ENCODE measurements at places on chromosomes 7 and 10.
A peak's percentile ranks its signal among the peaks of the same experiment; 100 is the strongest.

DNA sequence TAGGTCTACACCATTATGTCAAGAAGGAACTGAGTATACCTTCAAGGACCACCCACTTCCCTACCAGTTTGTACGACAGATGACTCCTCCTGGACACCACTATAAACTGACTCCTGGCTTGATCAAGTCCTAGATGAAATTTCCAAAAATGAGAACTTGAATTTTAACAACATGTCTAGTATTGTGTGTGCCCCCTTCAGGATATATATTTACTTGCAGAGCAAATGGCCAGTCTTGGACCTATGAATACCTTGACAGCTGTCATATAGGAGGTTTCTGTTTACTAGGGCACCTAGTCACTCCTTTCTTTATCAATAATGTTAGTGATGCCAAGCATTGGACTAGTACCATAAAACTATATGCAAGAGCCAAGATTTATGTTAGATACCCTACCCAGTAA lies 94.1 kb upstream of the TMEM26 start:
- DNase-seq: no peak

DNA sequence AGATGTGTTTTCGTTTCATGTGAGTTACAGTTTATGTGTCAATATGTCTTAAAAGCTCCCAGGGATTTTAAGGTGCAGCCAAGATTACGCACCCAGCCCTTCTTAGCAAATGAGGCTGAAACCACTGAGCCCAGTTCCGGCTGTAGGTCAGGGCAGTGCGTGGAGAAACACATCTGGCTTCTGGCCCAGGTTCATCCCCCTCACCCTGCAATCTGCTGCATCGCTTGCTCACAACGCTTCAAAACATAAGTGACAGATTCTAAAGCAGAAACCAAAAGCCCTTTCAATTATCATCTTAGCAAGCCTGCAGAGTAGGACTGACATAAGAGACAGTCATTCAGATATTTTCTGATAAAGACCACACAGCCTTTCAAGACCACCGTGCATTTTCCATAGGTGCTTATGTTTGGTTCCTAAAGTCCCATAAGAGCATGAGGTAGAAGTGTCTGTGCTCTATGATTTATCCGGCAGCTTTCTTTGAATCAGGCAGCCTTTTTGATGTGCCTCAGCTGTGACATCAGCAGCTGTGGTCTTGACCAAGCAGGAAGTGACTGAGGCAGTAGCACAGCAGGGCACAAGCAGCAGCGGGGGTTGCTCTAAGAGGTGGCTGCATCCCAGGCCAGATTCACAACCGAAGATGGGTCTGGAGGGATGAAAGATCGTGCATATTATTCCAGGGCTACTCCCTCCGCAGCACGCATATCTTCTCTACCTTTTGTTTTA lies 72.1 kb upstream of the LYZL2 start:
- DNase-seq: peak; percentile 28

DNA sequence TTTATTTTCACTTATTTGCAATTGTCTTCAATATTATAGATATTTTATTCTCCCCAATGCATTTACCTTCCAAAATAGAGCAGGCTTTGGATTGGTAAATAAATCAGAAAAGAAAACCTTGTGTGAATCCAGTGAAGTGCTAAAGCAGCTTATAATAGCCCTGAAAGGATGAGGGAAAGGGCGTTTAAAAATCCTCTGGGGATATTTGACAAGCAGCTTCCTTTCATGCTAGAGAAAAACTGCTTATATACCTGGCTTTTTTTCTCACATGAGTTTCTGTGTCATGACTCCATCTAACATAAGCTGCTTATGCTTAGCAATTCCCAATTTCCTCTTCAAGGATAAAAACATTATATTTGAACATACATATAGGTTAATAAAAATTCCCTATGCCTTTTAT lies 221.6 kb upstream of the SEMA3E start:
- DNase-seq: no peak

DNA sequence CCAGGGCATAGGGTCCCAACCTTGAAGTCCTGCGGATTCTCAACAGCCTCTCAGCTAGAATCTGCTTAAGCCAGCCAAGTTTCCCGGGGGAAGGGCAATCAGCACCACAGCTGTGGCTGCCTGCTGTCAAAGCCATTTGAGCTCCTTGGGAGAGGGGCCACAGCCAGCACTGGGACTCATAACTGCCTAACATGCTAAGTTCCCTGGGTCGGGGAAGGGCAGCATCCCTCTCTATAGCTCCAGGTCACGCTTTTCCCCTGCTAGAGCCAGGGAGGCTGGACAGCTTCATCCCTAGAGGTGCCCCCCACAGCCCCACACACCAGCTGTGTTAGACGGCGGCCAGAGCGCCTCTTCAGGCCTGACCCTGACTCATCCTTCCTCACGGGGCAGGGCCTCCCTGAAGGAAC lies 49.6 kb upstream of the PDE1C start:
- no peak for DNase-seq

DNA sequence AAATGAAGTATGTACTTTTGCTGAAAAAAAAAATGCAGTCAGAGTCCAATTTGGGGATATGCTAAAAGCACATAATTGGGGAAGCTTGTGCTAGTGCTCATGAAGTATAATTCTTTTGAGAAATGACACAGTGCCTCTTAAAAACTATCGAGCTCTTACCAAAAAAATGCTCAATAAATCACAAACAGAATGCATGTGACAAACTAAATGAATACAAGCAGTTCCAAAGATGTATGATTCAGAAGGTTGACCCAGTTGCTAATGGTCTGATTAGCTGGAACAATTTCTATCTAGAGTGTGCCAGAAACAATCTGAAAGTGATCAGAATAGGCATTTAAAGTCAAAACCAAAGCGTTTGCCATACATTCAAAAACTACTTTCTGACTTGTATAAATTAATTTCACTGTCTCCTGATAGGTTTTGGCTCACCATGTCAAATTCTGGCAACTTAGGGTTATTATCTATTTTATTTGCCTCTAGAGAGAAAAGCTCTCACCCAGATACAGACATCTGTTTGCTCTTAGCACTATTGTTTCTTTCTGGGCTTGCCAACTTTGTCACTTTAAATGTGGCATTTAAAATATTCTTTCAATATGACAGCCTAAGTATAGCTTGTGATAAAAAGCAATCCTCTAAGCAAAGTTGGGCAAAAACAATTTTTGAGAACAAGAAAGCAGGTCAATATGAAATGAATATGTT lies 114.7 kb upstream of the AHR start:
- no peak for DNase-seq

- DNase-seq: no peak
Observed at GRCh38 chr7:17432793-17433192, 134.3 kb downstream of the AHR start.

- no peak for DNase-seq
Observed at GRCh38 chr10:79105150-79105739, 36.5 kb downstream of the ZMIZ1 start.

DNA sequence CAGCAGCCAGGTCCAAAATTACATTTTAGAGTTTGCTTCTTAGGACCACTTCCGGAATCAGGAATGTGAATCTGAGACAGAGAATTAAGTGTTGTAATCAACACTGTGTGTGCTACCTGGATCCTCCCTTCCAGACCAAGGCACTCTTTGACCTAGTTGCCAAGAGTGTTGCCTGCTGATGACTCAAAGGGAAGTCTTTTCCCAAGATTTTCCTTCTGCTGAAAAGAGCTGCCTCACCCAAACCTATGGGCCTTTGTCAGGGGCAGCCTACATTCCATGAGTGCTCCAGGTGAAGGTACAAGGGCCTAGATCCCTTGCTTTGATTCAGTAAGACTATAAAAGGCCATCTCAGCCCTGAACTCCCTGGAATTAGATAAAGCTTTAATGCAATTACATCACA lies 712.5 kb upstream of the ANKRD30A start:
- DNase-seq: no peak

- DNase-seq: peak; percentile 100
Observed at GRCh38 chr10:44300666-44301649, 83.9 kb downstream of the CXCL12 start.

- DNase-seq: no peak
Observed at GRCh38 chr10:89837165-89838043, 136.0 kb downstream of the KIF20B start.

DNA sequence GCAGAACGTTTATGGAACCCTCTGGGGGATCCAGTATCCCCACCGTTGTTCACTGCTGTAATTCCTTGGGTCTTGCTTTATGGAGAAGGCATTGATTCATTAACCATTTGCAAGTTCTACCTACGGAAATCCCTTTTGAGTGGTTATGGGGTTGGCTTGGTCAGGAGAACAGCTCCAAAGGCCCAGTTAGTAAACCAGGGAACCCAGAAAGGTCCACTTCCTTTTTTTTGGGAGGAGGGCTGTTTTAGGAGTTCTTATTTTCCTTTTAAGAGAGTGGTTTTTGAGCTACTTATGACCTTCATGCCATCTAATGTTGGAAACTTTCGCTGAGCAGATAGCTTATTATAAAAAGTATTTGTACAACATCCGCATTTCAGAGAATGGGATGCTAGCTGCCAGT lies 1.3 kb downstream of the POR start:
- no peak for DNase-seq

DNA sequence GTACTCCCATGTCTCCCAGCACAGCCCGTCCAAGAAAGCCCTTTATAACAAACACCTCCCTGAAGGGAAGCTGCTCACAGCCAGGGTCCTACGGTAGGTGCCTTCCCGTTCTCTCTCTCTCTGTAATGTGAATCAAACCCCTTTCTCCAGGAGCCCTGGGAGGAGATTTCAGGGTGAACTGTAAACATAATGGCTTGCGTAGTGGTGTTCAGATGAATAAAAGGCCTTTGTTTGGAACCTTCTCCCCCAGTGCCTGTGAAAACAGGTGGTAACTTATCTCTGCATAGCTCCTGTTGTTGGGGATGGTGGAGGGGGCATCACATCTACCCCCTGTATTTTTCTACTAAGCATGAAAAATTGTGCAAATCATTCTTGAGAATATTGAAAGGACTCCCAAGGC lies 12.4 kb downstream of the CALHM2 start:
- no peak for DNase-seq

- no peak for DNase-seq
Observed at GRCh38 chr7:140327261-140327661, 71.1 kb downstream of the SLC37A3 start.

GRCh38 chr10:102865620-102866019 lies 3.6 kb upstream of the AS3MT start:
- DNase-seq: no peak

DNA sequence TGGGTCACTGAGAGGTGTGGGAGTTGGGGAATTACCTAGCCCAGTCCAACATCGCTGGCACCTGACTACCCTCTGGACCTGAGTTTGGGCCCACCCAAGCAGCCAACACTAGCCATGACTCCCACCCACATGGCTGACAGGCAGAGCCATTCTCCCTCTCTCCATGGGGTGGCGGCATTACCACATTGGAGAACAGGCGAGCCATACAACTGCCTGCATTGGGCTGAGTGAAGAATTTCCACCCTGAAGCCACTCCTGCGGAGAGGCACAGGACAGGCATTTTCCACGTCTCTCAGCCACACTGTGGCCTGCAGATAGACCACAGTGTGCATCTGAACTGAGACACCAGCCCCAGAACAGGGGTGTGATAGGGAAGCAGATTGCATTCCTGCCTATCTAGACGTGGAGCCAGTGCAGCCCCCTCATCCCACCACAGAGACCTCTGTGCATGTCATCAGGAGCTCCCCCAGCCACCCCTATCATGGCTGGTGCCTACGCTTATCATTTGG lies 58.2 kb upstream of the ANTXRL start:
- DNase-seq: no peak

DNA sequence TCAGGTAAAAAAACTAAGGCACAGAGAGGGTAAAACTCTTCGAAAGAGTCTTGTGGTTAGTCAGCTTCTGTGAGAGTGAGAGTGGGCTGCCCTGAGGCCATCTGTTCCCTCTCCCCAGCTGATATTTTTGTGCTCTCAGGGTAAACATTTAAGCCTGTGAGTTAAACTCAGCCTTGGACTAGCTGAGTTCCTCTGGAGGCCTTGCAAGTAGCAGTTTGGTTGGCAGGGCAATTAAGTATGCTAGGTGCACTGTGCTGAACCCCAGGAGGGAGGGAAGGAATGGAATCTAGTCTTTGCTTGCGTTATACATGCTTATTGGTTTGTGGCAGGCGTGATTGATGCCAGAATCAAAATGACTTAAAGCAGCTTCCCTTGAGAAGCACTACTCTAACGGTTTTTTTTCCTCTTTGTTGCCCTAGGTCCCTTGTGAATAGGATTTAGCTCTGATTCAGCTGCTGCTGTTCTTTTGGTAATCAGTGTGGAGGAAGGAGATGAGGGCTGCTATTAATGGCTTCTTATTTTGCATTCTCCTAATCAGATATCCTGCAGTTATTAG lies 140.2 kb downstream of the AUTS2 start:
- DNase-seq: no peak

GRCh38 chr7:118590107-118590506 lies 365.6 kb downstream of the ANKRD7 start:
- no peak for DNase-seq

DNA sequence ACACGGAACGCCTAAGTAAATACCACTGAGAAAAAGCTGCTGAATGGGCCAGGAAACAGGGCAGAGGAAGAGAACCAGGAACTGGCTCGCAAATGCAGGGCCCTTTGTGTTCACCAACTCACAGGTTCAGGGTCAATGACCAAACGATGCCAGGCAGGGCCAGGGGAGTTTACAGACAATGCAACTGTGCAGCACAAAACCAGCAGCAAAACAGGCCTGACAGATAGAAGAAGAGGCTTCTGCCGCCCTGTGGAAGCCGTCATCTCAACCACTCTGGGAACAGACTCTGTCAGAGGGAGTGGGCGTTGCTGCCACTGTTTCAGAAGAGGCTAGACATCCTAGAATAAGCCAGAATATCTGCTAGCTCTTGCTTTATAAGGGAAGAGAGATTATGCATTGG lies 117.9 kb downstream of the KMT2E start:
- DNase-seq: no peak

DNA sequence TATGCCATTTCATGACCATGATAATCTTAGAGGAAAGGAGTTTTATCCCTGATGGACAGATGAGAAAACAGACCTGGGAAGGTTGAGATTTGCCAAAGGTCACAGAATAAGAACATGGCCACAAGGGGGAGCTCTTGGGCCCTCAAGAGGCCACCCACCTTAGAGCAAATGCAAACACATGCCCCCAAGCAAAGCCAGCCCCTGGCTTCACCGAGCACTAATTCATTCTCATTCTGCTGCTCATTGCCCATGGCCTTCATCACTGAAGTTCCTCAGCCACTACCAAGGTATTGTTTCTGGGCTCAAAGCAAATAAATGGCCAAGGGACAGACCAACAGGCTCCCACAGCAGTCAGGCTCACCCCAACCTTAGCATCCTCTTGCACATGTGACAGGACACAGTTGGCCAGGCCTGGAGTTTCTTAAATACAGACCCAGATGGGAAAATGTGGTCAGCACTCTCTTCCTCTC lies 44.2 kb downstream of the PDLIM1 start:
- DNase-seq: no peak

DNA sequence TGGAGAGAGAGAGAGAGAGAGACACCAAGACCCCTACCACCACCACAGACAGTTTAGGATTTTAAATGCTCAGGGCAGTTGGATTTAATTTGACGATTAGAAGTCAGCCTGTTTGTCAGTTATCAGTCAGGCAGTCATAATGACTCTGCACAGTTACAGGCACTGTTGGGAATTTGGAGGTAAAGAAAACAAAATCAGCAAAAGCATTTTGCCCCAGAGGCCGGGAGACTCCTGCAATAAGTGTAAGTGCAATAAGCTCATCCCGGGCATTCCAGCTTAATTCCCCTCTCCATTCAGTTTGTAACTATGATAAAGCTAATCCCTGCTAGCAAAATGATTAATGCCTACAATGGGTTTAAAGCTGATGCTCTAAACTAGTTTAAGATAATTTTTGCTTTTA lies 13.5 kb downstream of the SEMA3C start:
- DNase-seq: no peak
